Stimulated activated CD4-positive, alpha-beta T cell treated with anti-CD3 and anti-CD28 coated beads, TNF-alpha, amount 100 ng/mL, for 24 hours (primary cell): ENCODE measurements at places on chromosomes 3 and 15.

DNA sequence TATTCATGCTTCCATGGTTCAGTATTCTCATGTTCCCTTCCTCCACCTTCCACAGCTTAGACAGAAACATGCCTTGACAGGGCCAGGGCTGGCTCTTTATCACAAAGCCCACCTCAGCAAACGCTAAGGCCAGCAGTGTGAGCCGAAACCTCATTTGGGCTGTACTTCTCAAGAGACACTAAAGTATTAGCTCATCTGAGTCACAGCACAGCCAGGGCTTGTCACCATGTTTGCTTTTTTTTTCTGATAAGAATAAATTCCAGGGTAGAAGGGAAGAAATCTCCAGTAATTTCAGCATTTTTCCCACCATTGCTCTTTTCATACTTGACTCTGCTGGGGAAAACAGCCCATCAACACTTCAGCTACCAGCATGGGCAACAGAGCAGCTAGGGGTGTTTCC lies 95.4 kb downstream of the MYLK start:
- DNase-seq: no peak

DNA sequence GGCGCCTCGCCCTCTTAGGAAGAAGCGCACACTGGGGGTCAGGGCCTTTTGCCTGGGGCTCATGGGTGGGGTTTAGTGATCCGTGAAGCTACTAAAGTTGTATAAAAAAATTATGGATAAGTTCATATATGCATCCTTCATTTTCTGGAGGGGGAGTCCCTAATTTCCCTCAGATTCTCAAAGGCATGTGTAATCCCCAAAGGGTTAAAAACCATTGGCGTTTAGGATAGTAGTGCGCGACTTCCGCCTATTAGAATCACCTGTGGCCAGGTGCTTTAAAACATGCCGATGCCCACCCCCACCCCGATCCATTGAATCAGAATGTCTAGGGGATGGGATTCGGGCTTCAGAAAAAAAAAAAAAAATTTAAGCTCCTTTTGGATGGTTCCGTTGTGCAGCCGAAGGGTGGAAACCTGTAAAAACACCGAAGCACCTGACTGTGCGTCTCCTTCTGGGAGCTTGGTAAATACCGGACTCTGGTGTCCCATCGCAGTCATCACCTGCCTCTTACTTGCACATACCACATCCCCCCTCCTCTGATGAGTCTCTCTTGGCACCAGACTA lies 570 bp downstream of the APH1B start:
- DNase-seq: no peak

- DNase-seq: no peak
These were observed 58.4 kb downstream of the RPLP1 start for GRCh38 chr15:69511015-69511414.

GRCh38 chr3:153285982-153286381 lies 124.0 kb downstream of the RAP2B start:
- DNase-seq: no peak

DNA sequence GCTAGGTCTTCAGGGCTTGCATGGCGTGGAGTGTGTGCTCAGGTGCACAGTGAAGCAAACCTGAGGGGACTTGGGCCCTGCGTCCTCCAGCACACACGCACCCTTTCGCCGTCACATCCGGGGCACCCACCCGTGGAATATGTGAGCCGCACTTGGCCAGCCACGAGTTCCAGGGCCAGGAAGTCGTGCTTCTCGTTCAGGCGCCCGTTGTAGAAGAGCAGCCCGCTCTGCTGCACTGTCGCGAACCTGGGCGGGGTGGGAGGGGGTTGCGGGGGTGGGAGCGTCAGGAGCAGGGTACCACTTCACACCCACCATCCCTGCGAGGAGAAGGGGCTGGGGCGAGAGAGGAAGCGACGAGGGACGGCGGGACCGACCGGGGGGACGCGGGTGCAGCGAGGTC lies 7.1 kb downstream of the CELSR3 start:
- peak; percentile 58 for DNase-seq

- no peak for DNase-seq
These were observed 59.4 kb upstream of the NEO1 start for GRCh38 chr15:72992841-72993252.

- no peak for DNase-seq
These were observed 258.9 kb downstream of the PDZRN3 start for GRCh38 chr3:73365756-73366397.

DNA sequence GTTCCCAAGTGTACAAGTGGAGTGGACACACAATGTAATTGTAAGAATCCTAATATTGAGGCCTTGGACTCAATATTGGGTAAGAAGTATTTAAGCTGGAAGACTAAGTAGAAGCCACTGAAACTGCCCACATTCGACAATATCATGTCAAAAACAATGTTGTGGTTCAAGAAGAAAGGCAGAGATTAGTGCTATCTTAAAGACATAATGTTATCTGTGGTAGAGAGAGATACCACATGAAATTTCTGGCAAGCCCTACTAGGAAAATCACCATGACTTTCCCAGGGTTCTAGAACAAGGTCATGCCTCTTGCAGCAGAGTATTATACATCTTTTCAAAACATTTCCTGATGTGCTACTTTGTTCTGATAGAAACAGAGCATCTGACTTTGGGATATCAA lies 192.6 kb downstream of the RAP2B start:
- no peak for DNase-seq

- no peak for DNase-seq
These were observed 2.9 kb upstream of the C15orf39 start for GRCh38 chr15:75198560-75199356.

DNA sequence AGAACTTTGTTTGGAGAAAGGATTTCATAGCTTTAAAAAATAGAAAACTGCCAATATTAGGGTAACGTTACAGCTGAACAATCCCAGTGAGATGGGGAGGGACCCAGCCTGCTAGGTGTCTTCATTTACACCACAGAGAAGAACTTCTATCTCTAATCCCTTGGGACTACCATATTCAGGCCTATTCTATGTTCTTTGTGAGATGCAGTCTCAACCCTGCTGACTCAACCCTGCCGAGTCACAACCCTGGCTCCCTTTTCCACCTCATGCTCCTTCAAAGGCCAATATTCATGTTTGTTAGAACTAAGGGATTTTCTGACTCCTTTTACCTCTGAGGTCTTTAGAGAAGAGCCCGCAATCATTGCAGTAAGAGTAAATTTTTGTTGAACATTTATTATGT lies 350.5 kb downstream of the EPHB1 start:
- no peak for DNase-seq

- DNase-seq: no peak
These were observed 232.8 kb downstream of the TAFA4 start for GRCh38 chr3:68699541-68699940.

GRCh38 chr3:136664771-136665170 lies 87.4 kb downstream of the STAG1 start:
- DNase-seq: no peak

DNA sequence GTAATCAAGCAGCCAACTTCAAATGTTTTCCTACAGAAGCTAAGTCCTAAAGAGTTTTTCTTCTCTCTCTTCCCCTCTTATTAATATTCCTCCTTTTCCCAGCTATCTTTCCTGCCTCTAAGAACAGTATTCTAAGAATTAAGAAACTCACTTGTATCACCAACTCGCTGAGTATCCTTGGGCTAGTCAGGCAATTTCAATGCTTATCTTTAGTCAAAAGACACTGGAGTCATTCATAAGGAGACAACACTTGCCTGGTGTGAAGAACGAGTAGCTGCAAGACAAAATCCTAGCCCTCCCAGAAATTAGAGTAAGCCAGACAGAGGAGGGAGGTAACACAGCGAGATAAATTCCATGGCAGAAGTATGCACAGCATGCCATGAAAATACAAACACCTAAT lies 10.7 kb downstream of the VGLL4 start:
- DNase-seq: no peak

DNA sequence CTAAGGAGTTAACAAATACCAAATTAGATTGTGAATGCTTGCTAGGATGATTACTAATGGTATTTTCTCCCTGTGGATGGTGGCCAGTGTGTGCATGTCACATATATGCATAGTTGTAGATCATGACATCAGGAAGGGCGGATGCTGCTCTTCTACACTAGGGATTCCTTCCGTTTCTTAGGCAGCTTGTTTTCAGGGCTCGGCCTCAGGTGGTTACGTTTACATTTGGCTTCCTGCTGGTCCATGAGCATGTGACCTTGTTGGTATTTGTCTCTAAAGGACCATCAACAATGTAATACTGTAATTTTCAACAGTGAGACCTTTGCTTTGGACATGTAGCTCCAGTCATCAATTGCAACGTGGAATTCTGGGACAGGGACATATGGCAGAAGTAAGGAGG lies 221.4 kb downstream of the NR1D2 start:
- no peak for DNase-seq

DNA sequence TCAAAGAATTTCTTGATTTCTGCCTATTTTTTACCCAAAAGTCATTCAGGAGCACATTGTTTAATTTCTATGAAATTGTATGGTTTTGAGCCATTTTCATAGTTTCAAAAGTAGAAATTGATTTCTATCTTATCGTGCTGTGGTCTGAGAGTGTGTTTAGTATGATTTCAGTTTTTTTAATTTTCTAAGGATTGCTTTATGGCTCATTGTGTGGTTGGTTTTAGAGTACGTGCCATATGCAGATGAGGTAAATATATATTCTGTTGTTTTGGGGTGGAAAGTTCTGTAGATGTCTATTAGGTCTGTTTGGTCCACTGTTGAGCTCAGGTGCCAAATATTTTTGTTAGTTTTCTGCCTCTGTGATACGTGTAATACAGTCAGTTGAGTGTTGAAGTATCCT lies 487.1 kb upstream of the CBLB start:
- no peak for DNase-seq

DNA sequence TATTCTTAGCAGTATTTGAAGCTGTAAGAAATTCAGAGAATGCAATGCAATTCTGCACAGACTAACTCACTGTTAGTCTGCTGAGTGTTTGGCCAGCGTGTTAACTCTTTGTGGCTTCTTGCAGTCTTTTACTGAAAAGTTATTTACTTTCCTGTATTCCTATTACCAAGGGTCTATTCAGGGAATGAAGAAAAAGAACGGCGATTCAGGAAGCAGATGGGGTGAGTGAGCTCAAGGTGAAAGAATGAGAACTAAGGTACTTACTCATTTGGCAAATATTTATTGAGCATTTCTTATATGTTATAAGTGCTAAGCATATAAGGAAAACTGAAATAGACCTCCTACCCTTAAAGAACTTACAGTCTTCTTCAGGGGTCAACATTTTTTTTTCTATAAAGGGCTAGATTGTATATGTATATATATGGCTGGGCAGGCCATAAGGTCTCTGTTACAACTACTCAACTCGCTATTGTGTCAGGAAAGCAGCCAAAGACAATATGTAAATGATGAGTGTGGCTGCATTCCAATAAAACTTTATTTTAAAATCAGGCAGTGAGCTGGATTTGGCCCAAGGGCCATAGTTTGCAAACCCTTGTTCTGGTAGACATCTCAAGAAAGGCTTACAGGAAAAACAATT lies 271.9 kb upstream of the GADL1 start:
- DNase-seq: no peak

- no peak for DNase-seq
These were observed 94.7 kb downstream of the PLXNA1 start for GRCh38 chr3:127077505-127078064.

GRCh38 chr15:78840661-78841375 lies 29.6 kb upstream of the ADAMTS7 start:
- no peak for DNase-seq

GRCh38 chr3:177050501-177051237 lies 146.6 kb downstream of the TBL1XR1 start:
- no peak for DNase-seq
